NCI-H2081 treated with DMSO at 0.1 percent for 48 hours (cell line): ENCODE measurements at places on chromosomes 16 and 17.
A peak's percentile ranks its signal among the peaks of the same experiment; 100 is the strongest.

- DNase-seq: no peak
Measured at GRCh38 chr17:49362723-49363117, 670 bp upstream of the ZNF652 start.

DNA sequence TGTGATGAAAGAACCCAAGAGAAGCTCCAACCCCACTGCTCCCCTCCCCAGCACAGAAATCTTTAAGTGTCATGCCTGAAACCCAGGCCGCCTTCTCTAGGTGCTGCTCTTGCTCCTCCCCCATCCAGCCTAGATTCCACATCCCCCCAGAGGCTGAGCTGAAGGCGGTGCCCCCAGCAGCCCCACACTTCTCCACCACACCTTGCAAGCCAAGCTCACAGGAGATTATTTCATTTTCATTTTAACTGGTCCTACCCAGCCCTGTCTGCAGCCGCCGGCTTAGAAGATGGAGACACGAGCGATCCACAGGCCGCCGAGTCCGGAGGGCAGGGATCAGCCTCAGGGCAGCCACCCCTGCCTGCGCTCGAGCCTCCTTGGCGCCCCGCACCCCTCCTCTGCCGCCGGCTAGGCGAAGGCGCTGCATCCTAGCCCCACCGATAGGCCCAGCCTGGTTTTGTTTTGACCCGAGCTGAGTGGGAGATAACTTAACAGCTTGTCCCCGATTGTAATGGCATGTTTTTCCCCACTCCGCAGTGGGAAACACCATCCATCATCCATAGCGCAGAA lies 125.3 kb downstream of the RBFOX3 start:
- DNase-seq: no peak

- no peak for DNase-seq
Measured at GRCh38 chr16:57579361-57579665, 36.9 kb downstream of the ADGRG5 start.

DNA sequence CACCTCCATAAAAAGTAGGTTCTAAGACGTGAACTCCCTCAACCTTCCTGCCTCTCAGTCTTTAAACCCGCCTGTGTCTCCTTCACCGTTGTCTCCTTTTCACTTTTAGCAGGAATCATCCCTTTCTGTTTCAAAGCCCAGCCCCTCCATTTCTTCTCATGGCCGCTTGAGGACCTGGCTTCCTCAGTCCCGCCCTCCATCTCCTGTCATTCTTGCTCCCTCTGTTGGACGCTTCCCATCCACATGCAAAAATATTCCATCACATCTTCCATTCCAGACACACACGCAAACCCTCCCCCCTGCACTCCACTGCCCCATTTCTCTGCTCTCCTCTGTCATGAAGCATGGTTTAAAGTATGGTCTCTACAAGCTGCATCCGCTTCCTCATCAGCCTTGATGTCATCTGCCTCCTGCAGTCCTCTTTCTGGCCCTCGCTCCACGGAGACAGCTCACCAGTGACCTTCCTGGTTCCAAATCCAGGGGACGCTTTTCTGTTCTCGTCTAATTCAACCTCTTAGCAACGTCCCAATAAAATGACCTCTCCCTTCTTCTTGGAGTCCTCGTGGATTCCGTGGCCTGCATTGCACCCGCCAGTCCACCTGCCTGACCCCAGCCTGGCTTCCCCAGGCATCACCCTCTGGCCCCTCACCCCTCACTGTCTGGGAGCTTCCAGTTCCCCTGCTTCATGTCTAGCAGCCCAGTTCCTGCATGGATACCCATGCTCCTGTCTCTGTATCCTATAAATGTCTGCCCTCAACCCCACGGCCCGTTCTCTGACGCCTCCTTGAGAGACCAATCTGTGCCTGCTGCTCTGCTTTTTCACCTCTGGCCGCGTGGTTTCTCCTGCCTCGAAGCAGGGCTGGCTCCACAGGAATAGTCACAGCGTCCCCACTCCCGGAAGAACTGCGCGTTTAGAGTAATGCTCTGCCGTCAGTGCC lies 26.2 kb downstream of the ANKRD40 start:
- no peak for DNase-seq

- no peak for DNase-seq
Measured at GRCh38 chr16:27441276-27441675, 39.3 kb downstream of the IL21R start.

GRCh38 chr17:45429339-45430005 lies 3.2 kb downstream of the ARHGAP27 start:
- no peak for DNase-seq

- no peak for DNase-seq
Measured at GRCh38 chr16:11098601-11099390, 154.4 kb downstream of the CLEC16A start.

GRCh38 chr17:55437159-55437605 lies 15.5 kb upstream of the MMD start:
- no peak for DNase-seq

DNA sequence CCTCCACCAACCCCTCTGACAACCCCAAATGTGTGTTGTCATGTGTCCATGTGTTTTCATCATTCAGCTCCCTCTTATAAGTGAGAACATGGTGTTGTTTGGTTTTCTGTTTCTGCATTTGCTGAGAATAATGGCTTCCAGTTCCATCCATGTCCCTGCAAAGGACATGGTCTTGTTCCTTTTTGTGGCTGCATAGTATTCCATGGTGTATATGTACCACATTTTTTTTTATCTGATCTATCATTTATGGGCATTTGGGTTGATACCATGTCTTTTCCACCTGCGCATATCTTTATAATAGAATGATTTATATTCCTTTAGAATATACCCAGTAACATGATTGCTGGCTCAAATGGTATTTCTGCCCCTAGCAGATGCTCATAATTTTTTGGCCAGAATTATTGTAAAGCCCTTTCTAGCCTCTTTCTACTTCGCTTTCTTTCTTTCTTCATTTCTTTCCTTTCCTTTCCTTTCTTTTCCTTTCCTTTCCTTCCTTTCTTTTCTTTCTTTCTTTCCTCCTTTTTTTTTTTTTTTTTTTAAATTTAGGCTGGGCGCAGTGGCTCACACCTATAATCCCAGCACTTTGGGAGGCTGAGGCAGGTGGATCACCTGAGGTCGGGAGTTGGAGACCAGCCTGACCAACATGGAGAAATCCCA lies 12.7 kb downstream of the REXO5 start:
- no peak for DNase-seq

DNA sequence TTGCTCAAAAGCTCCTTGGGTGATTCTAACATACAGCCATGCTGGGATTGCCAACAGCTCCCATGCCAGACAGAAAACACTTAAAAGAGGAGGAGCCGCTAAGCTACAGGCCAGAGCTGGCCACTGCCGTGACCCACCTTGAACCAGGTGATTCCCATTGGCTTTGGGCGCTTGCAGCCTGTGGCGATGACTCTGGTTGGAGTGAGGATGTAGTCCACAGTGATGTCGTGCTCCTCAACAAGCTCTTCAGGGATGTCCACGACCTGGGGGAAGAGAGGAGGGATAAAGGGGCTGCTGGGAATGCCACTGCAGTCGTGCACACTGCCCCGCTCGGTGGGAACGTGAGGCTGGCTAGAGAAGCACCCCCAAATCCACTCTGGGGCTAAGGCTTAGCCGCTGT lies 13.5 kb downstream of the MTHFSD start:
- no peak for DNase-seq

- DNase-seq: no peak
Measured at GRCh38 chr17:35726127-35726952, 5.1 kb upstream of the RASL10B start.

DNA sequence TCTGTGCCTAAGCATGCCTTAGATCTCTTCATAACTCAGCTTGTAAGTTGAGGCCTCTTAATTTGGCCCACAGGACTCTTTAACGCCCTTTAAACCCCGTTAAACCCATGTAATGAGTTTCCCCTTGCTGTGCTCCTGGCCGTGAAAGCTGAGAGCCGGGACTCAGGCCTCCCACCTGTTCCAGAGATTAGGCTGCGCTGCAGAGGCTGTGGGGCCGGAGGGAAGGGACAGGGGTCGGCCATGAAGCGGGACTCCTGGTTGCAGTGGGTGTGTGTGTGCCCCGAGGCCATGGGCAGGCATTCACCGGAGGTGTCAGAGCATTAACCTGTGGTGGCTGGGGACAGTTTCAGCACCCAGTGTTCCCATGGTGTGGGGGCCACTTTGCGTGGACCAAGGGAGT lies 150.8 kb upstream of the IRX3 start:
- no peak for DNase-seq

- DNase-seq: no peak
Measured at GRCh38 chr17:7774055-7774521, 56.5 kb downstream of the DNAH2 start.

- no peak for DNase-seq
Measured at GRCh38 chr16:56477096-56477878, 25.9 kb downstream of the OGFOD1 start.

- peak; percentile 0 for DNase-seq
Measured at GRCh38 chr17:21286066-21286770, 1.7 kb downstream of the MAP2K3 start.

GRCh38 chr16:87541147-87541871 lies 48.5 kb upstream of the ZCCHC14 start:
- no peak for DNase-seq

DNA sequence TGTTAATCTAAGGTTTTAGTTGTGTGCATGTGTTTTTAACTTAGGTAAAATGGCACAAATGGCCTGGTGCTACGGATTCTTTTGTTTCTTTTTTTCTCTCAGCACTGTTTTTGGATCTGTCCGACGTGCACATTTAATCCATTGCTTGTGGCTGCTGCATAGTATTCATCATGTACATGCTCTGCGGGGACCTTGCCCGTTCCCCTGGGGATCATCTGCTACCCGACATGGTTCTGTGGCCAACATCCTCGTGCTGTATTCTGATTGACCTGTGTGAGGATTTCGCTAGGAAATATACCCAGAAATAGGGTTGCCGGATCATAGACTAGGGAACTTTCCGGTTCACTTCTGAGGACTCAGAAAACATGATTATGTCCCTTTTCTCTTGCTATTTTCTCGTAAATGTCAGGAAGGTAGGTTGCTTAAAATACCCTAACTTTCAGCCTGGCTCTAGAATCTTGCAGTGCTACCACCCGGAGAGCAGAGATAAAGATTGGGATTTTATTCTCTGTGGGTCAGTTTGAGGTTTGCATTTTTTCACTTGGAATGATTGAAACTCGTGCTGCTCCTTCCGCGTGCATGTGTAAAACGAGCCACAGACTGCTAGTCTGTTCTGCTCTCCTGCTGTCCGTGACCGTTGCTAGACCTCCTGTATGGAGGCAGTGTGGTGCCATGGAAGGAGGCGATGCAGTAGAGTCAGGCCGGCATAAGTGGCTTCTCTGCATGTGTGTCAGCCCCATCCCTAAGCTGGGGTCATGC lies 42.9 kb downstream of the LDHD start:
- DNase-seq: no peak

GRCh38 chr17:76585649-76586593 lies at the start of gene ST6GALNAC2:
Gene ST6GALNAC2, minus strand, starts transcription at chr17:76585860. Its CDS starts 52 bp downstream, at chr17:76585808.
- no peak for DNase-seq

DNA sequence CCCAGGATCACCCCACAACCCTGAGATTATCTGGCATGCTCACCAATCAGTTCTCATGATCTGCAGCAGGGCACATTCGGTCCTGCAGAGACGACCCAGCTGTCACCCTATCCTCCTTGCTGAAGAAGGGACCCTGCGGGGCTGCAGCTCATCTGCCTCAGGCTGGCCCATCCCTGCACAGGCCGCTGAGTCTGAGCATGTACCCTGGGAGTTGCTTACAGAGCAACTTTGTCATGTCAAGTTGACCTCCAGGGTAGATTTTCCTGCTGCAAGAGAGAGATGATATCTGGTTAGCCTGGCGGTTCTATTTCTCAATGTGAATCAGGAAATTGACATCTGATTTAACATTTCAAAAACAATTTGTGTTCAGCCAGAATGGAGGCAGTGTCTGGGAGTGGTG lies 36.0 kb upstream of the ADCY9 start:
- no peak for DNase-seq

DNA sequence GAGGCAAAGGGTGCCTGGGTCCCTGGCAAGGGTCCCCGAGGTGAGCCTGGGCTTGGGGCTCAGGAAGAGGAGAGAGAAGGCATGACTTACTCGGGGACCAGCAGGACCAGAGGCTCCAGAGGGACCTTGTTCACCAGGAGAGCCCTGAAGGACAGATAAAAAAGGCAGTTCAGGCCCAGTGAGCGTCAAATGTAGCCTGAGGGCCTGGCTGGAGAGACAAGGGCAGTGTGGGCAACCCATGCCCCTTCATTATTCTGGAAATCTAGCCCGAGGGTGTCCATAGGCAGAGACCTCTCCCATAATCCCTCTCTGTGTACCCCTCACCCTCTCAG lies 14.1 kb downstream of the COL1A1 start:
- DNase-seq: no peak

- DNase-seq: peak; percentile 54
Measured at GRCh38 chr16:78184238-78185183, 85.1 kb downstream of the WWOX start.

DNA sequence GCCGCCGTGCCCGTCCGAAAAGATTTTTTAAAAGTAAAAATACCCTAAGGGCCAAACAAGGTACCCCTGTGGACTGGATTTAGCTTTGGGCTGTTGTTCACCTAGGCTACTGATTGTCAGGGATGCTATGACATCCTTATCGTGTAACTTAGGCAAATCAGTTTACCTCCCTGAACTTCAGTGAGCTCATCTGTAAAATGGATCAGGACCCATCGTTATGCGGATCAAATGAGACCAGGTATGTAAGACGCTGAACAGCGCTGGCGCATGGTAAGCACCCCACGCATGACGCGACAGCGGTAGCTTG lies 658 bp upstream of the ZNF771 start:
- no peak for DNase-seq

DNA sequence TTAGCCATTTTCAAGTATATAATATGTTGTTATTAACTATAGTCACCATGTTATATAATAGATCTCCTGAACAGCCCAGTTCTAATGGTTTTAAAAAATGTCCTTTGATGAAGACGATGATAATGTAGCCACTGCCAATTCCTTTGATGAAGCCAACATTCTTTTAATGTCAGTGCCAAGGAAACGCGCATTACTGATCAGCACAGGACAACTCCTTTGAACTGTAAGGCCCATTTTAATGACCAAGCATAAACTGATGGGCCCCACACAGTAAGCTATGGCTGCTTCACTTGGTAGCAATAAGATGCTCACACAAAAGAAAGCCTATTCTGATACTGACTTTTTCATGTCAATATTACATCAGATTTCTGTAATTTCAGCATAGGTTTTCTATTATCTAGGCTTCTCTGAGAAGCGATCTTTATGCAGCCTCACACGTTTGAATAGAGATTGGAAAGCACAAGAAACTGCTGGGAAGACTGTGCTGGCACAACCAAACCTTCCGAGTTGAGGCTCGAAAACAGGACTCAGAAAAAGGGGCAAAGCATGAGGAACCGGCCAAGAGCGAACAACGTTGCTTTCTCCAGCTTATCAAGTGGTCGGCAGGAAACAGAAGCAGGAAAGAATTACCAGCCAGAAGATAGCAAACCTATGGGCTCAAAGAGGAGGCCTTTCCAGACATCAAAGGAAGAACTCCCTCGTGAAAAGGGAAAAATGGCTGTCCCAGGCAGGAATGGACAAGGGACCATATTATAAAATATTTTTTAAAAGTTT lies 19.4 kb downstream of the ERN1 start:
- DNase-seq: no peak

DNA sequence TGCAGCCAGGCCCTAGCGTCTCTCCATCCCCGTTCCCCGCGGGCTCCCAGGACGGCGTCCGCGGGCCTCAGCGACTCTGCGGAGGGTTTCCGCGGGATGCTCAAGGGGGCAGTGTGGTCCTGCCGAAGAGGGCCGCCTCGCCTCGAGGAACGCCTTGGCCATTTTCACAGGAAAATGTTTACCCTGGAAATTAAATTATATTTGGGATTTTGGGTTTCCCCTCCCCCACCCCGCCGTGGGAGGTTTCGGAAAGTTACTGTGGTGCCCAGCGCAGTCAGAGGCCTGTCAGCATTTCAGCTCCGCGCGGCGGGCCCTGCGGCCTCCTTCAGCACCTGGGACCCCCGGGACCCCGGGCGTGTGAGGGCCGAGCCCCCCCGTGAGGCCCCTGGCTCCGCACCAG lies 94.5 kb downstream of the PCTP start:
- DNase-seq: no peak
